Stimulated activated CD4-positive, alpha-beta T cell treated with anti-CD3 and anti-CD28 coated beads, Interleukin-4, amount 100 ng/mL, for 1 hour (primary cell): ENCODE measurements at places on chromosomes 6 and 20.

DNA sequence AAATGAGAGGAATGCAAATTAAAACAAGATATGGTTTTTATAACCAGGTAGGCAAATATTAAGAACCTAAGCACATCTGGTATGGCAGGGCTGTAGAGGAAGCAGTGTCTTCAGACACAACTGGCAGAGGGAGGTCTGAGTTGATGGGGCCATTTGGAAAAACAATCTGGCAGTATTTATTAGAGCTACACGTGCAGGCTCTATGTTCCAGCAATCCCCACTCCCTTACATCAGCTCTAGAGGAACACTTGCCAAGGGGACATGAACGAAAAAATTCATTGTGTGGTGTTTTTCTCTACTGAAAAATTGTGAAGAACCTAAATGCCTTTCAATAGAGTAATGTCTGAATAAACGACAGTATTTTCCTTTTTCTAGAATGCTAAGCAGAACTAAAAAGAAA, 111.6 kb upstream of the EDN1 start:
- DNase-seq, result no peak

- no peak for DNase-seq
These were observed 60.9 kb upstream of the RBM24 start for GRCh38 chr6:17220040-17220910.

DNA sequence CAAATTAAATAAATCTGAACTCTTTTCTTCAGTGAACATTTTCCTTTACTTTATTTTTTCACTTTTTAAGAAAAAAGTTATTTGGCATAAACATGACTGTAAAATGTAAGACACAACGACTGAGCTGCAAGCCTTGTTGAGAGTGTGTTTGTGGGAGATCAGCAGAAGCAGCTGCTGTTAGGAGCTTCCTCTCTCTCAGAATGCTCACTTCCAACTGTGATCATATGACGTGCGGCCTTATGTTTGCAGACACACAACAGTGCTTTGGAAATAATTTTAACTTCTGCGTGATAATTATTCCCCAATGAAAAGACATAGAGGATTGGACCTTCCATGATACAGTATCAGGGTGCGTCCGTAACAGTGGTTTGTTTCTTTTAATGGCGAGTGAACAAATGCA, 104.0 kb downstream of the ARHGAP18 start:
- DNase-seq, result no peak

DNA sequence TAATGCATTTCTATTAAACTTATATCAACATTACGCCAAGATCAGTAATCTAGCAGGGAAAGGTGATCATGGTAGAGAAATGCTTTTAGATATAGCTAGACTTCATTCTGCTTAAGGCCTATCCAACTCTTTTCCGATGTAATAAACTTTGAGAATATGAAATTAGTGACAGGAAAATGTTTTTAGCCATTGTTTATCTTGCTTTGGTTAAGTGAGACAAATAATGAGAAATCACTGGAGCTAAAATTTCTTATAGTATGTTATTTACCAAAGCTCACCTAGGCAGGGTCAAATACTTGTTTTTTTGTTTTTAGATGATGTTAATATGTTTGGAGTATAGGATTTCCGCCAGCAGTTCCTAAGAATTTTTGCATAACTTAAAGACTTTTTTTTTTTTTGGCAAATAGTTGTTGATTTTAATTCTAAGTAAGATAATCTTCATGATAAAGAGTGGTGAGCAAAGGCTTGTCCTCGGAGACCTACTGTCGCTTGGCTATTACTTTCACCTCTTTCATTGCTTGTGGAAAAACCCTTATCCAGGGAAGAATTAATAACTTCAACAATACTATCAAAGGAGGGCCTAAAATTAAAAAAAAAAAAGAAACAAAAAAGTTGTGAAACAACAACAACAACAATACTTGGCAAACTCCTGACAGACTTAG, 98.3 kb downstream of the SOX4 start:
- DNase-seq, result no peak

GRCh38 chr20:57638895-57639236, 18.6 kb upstream of the ZBP1 start:
- DNase-seq, result no peak

DNA sequence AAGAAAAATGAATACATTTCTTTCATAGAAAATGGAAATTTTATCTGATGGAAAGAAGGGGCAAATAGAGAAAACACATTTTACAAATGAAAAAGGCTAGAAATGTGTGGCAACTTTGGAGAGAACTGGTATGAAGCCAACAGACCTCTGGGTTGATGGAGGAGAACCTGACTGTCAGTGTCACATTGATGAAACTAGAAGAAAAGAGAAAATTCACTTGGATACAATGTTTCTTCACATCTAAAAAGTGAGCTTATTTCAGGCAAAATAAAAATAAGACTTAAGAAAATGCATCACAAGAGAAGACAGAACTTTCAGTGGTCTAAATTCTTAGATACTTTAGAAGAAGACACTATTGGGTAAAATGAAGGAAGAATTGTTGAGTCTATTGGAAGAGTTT, at the start of gene OR12D2:
Gene OR12D2, plus strand, starts transcription at position 301 of the 400 bp plus-strand sequence. CDS start 1,069 bp downstream, outside the sequence.
- no peak for DNase-seq

GRCh38 chr6:43355862-43356590, 13.4 kb downstream of the ZNF318 start:
- no peak for DNase-seq

DNA sequence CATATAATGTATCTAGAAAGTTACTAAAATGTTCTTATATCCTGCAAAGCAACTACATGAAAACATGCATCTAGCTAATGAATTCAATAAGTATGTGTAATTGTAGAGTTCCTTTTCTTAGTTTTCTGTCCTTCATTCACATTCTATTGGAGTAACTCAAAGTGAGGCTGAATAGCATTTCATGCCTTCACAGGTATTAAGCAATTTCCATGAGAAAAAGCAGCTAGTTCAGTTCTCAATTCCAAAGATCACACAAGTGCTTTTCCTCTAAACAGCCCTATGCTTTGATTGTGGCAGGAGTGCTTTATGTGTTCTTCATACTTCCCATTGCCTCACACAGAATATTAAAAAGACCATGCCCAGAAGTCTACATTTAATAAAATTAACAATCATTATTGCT, 274.9 kb downstream of the RFPL4B start:
- no peak for DNase-seq

- peak; percentile 3 for DNase-seq
These were observed 2.4 kb downstream of the JAG1 start for GRCh38 chr20:10671221-10671918.
